ENCODE measurements at places on chromosomes 1 and 21. TPM values are rescaled to one million over a fixed set of nuclear protein-coding genes. Genes with fewer than 3 reads are reported as not detected.

Gene TNFRSF18
- total RNA-seq = not detected

DNA sequence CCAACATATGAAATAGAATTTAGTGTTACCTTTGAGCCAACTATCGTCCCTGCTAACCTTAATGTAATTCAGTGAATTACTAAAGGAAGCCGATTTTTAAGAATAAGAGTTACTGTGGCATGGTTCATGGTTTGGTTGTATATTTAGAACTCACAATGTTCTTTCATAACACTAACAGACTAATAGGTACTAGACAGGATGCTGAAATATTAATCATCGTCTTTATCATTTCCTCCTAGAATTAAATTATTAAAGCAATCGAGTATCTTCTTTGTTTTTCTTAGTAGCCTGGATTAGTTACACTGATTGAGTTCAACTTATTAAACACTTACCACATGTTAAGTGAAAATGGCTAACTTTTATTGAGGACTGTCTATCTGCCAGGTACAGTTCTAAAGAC, 47.7 kb downstream of the TARBP1 start:
- DNase-seq = no peak

Gene SPOCD1
- 30.7 TPM for total RNA-seq

DNA sequence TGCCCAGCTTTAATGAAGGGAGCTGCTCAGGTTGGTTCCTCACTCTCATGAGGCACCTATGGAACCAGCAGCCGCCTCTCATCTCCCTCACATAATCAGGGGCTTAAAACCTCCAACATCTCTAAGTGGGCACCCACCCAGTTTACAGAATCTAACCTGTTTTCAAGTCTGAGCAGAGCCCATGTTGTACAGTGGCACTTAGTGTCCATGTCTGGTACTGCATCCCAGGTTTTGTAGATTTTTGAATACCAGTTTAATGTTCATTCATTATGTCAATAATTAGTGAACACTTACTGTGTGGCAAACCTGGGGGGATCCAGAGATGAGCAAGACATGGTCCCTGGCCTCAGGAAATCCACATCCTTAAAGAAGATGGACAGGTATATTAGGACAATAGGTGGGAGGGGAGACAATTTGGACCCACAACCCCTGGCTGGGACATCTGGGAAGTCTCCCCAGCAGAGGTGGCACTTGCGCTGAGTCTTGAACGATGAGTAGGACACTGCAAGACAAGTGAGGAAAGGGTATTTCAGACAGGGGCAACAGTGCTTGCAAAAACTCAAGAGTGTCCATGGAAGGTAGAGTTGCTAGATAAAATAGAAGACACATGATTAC, 83.3 kb downstream of the LACTBL1 start:
- DNase-seq = no peak

GRCh38 chr1:67785847-67786753, 47.2 kb downstream of the GNG12 start:
- DNase-seq = no peak

- no peak for DNase-seq
Measured at GRCh38 chr1:181090641-181091126, 2.2 kb downstream of the IER5 start.

DNA sequence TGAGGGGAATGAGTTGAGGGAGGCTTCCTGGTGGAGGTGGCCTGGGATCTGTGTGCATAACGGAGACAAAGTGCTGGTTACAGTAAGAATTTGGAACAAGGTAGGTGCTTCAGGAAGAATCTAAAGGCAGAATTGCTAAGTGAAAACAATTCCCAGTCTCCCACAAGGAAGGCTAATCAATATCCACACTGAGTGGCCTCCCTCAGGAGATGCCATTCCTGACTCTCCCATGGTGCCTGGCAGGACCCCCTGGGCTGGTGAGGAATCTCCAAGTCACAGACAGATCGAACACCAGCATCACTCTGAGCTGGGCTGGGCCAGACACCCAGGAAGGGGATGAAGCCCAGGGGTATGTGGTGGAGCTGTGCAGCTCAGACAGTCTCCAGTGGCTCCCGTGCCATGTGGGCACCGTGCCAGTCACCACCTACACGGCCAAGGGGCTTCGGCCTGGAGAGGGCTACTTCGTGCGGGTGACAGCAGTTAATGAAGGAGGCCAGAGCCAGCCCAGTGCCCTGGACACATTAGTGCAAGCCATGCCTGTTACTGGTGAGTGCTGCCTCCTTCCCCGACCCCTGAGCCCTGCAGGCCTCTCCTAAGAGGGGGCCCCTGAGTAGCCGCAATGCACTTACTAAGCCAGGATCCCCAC, 30.7 kb downstream of the IGFN1 start:
- no peak for DNase-seq

- DNase-seq = no peak
Measured at GRCh38 chr1:233960386-233960785, 55.9 kb downstream of the SLC35F3 start.

DNA sequence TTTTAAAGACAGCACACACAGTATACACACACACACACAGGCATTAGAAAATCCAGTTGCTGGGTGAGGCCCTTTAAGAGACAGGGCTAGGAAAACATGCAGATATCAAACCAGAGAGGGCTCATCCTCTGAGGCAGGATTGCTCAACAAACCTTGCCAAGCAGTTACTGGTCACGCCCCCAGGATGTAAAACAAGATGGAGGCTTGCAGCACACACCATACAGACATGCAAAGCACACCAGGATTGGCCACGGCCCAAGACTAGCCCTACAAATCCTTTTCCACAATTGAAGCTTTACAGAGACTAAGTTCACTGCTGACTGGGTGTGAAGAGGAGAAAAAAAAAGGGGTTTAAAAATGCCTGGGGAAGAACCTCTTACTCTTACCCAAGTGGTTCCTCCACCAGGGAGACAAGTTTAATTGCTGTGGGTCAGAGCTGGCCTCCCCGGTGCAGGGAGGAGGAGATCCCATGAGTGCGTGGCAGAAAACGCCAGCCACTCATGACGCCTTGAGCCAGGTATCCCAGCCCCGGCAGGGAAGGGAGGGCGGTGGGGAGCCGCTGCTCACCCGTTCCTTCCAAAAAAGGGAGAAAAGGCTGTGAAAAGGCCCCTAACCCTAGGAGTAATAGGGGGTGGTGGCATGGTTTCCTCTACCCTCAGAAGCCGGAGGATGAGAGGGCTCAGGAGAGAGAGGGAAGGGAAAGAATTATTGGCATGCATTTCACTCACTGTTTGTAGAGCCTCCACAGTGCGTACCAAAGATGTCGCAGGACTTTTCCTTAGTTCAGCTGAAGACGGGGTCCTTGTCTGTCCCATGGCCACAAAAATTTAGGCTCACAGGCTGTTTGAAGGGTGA, 594.6 kb upstream of the ZP4 start:
- no peak for DNase-seq

DNA sequence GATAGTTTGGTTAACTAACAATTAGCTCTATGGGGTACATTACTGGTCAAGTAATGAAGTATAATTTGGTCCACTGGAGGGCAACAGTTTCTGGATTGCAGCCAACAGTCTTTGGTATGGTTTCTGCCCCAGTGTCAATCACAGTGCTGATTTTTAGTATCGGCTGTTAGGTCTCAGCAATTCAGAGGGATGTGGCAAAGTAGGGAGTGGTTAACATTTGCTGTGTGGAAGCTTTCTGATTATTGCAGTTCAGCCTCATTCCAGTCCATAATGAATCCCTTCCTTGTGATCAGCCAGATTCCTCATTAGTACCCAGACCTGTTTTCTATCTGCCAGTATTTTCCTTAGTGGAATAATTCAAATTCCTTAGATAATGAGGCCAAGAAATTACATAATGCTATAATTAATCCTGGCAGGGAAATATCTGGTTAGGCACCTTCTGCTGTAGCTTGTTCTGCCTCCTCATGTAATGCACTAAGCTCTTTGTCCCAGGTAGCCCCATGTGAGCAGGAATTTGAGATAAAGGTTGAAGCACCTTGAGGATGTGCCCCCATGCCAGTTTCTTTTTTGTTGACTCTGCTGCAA, 14.0 kb downstream of the F3 start:
- no peak for DNase-seq

GRCh38 chr1:209397371-209397770, 186.1 kb upstream of the CAMK1G start:
- DNase-seq = no peak

Gene TRIM46
- not detected for total RNA-seq

- no peak for DNase-seq
Measured at GRCh38 chr1:248775441-248775840, 19.9 kb upstream of the LYPD8 start.

Gene NMNAT2
- 0.53 TPM for total RNA-seq

Gene CLCA4
- not detected for total RNA-seq

Gene KCNE2
- total RNA-seq = not detected

Gene RIIAD1
- total RNA-seq = not detected

DNA sequence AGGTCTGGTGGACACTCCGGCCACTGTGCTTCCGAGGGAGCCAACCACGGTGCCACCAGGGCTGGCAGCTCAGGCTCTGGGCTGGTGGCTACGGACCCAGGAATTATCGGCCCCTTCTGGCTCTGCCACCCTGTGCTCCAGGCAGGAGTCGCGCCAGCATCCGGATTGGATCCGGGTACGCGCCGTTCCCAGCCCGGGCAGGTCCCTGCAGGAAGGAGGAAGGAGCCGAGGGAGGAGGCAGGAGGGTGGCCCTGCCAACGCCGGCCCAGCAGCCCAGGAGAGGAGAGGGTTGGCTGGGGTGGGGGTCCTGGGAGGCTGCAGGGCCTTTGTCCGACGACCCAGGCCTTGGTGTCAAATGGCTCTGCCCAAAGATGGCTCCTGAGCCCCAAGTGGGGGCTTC, 160.5 kb downstream of the CASZ1 start:
- DNase-seq = peak; percentile 87

Gene TMEM269
- total RNA-seq = not detected

DNA sequence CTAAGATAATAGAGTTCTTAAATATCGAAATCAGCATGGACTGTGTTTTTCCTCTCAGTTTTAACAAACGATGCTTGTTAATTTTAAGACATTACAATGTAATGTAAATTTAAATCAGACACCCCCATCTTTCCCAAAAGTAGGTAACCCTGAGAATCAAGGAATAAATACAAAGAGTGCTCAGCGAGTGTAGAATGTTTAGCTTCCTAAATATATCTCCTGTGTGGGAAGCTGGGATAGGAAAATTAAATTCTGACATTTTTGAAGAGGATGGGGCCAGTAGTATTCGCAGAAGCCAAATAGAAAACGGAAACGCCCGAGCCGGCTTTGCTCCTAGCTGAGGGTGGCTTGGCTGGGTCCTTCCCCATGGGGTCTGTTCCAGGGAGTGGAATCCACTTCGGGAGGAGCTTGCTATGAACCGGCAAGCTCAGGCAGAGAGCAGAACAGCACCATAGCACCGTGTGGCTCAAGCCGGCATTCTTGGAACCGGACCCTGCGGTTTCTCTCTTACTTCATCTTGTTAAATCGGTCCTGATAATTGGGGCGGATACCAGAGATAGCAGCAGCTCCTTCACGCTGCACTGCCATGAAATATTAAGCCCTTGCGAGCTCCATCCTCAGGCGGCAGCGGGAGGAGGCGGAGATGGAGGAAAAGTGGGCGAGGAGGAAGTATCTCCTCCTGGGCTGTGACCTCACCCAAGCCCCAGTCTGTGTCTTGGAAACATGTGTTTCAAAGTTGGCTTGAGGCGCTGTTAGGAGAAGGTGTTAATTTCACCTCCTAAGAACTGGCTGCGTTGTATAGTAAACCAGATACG, 24.9 kb downstream of the MAP3K7CL start:
- no peak for DNase-seq

DNA sequence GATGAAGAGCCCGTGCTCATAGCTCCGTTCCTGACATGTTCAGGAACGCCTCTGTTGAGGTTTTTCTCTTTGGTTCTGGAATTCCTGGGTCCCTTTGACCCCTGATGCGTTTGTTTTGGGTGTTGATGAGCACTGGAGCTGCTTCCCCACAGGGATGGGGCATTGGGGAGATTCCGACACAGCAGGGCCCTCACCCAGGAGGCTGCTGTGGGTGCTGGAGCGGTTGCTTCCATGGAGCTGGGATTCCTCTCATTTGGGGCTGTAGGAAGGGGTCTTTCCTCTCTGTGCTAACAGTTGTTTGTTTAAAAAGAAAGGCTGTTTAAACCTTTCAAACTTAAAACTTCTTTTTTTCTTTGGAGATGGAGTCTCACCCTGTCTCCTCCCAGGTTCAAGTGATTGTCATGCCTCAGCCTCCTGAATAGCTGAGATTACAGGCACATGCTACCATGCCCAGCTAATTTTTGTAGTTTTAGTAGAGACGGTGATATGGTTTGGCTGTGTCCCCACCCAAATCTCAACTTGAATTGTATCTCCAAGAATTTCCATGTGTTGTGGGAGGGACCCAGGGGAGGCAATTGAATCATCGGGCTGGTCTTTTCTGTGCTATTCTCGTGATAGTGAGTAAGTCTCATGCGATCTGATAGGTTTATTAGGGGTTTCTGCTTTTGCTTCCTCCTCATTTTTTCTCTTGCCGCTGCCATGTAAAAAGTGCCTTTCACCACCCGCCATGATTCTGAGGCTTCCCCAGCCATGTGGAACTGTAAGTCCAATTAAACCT, 48.9 kb downstream of the SKI start:
- no peak for DNase-seq

DNA sequence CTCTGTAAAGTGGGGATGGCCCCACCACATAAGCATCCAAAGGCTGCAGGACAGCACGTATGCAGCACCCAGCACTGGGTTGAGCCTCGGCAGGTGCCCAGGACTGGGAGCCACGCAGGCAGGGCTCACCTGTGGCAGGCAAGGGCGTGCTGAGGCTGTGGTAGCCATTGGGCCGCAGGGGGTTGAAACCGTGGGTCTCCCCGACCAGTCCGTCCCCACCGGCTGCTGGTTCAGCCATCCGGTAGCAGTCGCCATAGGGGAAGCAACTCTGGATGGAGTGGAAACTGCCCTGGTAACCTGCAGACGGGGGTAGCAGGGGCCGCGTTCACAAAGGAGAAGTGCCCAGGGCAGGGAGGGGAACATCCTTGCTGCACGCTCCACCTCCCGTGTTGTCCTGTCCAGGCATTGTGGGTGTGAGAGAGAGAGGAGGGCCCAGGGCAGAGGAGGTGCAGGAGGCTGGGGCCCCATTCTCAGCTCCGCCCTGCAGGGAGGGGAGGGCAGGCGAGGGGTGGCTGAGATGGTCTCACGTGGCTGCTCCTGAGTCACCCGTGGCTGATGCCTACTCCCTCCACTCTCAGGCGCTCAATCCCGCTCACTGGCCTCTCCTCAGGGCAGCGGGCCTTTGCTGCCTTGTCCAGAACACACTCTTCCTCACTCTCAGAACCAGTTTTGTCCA, 49.9 kb downstream of the DMRTB1 start:
- DNase-seq = no peak

- no peak for DNase-seq
Measured at GRCh38 chr1:248860007-248860406, 1.1 kb upstream of the ZNF692 start.

Gene MTMR11
- total RNA-seq = 39.8 TPM

DNA sequence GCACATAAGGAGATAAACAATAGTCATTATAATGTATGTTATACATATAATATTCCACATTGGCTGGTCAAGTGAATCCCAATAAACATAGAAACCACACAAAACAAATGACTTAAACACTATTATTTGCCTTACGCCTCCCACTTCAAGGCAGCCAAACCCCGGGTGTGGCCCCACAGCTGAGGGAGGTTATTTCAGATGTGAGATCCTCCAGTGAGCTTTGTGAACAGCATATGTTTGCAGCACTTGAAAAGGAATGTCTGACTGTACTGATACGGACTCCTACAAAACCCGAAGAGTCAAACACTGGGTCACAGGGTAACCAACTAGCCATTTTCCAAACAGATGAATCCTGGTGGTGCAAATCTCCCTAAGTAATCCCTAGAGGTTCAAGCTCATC, 27.1 kb upstream of the DISP1 start:
- DNase-seq = no peak

- DNase-seq = no peak
Measured at GRCh38 chr1:197814306-197814705, 39.0 kb upstream of the DENND1B start.

Gene AMY2A
- total RNA-seq = not detected
